ENCODE measurements at places on chromosomes 4 and X.
A peak's percentile ranks its signal among the peaks of the same experiment; 100 is the strongest.

DNA sequence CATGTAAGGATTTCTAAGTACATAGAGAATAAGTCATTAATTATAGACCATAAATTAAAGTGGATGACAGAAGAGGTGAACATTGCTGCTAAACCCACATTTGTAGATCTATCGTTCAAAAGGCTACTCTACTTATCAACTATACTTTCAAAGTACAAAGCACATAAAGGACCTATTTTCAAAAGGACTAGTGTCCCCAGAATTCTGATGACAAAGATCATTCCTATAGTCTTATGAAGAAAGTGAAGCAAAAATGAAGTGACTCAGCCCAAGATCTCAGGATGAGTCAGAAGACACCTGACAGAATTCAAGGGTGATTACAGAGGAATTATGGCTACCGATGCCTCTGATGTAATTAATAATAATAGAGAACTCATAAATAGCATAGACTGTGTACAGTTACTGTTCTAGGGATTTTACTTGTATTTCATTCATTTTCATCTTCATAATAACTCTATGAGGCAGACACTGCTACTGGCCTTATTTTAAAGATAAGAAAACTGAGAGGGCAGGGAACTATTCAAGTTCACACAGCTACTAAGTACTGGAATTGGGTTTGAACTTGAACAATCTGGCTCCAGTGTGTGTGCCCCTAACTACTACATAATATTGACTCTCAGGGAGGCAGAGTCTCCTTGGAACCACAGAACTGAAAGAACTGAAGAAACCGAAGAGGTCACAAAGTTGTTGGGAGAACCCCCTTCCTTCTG, 17.1 kb downstream of the USP46 start:
- DNase-seq: no peak

DNA sequence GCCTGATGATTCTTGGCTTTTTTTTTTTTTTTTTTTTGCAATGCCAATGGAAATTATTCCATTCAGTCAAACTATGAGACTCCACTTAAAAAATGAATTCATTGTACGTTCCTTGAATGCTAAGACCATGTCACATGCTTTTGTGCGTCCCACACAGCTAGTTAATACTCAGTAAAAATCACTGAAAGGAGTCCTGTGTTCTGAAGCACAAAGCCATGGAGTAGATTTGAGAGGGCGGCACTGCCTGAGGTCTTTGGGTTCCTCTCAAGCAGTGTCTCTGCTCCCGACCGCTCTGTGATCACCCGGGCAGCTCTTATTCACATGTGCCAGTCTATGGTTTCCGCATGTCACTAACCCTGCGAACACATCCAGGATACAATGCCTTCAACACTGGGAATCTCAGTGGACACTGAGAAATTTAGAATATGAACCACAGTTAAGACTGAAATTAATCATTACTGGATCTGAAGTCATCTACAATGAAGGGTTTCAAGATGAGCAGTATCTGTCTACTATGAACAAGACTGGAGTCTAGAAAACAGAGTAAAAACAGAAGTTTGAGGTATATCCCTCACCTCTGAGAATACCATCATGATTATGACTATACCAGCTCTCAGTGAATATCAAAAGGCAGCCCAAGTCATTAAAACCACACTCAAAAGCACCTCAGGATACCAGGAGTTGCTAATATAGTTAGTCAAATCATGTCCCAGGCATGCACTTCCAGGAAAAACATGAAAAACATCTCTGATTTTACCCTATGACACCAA, 193.0 kb downstream of the MGST2 start:
- no peak for DNase-seq

DNA sequence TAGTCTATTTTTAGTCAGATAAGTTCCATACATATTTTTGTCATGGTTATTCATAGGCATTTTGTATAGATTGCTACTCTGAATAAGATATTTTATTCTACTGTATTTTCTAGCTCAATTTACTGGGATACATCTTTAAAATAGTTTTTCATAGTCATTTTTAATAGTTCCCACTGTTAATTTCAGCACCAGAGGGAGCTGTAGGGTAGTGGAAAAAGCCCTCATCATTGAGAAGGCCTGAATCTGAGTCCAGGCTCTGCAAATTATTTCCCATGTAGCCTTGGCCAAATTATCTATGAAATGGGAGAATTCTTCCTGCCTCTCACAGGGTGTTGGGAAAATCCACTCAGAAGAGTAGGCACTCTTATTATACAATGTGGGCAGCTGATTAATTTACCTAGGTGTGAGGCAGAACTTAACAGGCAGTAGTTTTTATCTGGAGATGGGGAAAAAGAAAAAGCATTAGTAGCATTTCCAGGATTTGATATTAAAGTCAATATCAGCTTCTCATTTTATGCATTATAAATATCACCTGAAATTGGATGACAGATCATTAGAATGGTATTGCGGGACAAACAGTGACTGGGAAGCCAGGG, 102.9 kb upstream of the PAQR3 start:
- DNase-seq: peak; percentile 35

DNA sequence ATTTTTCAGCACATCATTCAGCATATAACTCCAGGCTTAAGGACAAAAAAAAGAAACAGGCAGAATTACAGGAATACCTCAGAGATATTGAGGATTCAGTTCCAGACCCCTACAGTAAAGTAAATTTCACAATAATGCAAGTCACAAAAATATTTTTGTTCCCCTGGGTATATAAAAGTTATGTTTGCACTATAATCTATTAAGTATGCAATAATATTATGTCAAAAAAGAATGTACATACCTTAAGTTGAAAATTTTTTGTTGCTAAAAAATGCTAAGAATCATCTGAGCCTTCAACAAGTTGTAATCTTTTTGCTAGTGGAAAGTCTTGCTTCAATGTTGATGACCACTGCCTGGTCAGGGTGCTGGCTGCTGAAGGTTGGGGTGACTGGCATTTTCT, 2532.5 kb downstream of the ARAP2 start:
- DNase-seq: no peak

GRCh38 chr4:158777423-158778155, 8.8 kb downstream of the FNIP2 start:
- no peak for DNase-seq

- no peak for DNase-seq
These were observed 4.1 kb downstream of the ZNF280C start for GRCh38 chrX:130264573-130264972.

DNA sequence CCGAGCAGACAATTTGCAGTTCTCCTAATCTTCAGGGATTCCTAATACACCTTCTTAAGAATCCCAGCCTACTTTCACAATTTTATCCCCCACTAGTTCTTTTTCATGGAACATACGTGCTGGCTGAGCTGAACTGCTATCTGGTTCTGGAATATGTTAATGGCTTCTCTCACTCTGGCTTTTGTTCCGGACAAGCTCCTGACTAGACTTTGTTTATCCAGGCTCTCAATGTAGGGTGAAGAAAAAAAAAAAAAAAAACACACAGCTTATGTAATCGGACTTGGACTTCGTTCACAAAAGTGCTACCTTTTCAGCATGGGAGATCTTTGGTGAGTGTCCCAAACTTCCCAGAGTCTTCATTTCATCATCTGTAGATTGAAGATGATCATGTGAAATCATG, 555.4 kb upstream of the CPEB2 start:
- no peak for DNase-seq

DNA sequence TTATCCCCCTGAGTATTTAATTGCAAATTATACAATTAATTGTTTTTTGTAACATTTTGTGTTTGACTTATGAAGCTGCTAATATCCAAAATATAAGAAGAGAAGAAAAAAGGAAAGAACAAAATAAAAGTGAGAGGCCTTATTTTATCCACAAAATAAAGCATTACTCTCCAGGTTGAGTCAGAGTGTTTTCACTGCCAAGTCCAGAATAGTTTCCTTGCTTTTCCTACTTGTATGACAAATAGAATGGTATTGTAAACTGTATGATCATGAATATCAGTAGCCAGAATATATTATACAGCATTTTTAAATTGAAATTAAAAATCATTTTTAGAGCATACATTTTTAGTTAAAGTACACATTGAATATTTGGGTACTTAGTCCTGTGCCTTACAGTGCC, 237.8 kb downstream of the NDST4 start:
- no peak for DNase-seq

- no peak for DNase-seq
These were observed 839 bp downstream of the QDPR start for GRCh38 chr4:17511051-17511450.

DNA sequence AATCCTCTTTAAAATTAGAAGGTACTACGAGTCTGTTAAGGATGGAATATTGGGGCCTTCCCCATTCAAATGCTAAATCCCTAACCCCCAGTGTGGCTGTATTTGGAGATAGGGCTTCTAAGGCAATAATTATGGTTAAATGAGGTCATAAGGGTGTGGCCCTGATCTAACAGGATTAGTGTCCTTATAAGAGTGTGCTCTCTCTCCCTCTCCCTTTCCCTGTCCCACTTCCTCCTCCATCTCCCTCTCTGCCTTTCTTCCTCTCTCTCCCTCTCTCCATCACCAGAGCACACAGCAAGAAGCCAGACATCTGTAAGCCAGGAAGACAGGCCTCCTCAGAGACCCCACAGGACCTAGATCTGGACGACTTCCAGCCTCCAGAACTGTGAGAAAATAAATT, 116.9 kb downstream of the COL25A1 start:
- DNase-seq: no peak

- no peak for DNase-seq
These were observed 24.8 kb upstream of the CYP2U1 start for GRCh38 chr4:107906458-107907100.

GRCh38 chrX:43973249-43974099, at the start of gene NDP:
Gene NDP, minus strand, starts transcription at chrX:43973390. Its CDS starts 14,745 bp downstream, at chrX:43958645.
- no peak for DNase-seq

- peak; percentile 9 for DNase-seq
These were observed 52.9 kb downstream of the TMEM150C start for GRCh38 chr4:82508806-82509428.

- no peak for DNase-seq
These were observed 143.4 kb downstream of the CPEB2 start for GRCh38 chr4:15145709-15146108.

DNA sequence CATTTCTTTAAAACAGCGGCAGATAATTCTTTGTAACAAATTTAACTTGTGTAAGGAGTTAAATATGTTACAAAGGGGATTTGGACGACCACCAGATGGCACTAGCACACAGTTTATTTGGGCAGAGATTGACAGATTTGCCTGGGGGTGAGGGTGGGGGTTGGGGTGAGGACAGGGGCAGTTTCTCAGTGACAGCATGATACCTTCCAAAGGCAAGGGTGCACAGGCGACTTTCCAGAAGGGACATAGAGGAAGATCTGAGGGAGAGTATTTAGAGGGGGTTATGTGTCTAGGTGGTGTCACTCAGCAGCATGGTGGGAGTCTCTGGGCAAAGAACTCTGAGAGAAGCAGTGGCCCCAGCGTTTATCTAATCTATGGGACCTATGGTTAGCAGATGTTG, 9.6 kb upstream of the TMA16 start:
- peak; percentile 21 for DNase-seq

DNA sequence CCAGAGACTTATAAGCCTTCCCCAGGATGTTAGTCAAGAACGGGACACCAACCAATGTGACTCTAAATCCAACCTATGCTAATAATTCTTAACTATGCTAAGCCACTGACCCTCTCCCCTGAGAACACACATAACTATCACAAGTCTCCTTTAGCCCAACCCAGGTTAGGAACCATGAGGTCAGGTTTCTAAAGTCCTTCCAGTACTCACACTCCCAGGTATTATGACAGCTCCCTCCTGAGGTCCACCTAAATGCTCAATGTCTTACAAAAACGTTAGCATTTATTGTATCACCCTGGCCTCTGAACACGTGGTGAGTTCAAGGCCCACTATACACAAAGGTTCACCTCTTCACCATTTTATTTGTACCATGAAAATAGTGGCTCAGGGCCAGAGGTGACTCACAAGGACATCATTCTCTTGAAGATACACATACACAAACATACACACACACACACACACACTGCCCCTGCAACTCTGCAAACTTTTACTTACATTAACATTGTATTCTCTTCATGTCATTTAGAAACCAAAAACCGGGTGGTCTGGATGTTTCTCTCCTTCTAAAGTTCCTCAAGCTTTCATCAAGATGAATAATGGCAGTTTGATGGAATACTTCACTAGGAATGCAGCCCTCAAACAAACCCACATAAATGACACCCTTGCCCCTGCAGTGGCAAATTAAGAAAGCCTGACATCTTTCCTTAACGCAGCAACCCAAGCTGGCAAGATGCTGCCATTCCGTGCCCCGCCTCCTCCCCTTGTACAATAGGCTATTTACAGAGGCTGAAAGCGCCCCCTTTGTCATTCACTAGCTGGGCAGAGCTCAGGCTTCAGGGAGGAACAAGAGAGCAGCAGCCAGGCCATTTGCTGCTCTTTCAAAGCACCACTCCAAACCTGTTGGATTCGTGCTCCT, 17.7 kb downstream of the ACSL1 start:
- peak; percentile 31 for DNase-seq

DNA sequence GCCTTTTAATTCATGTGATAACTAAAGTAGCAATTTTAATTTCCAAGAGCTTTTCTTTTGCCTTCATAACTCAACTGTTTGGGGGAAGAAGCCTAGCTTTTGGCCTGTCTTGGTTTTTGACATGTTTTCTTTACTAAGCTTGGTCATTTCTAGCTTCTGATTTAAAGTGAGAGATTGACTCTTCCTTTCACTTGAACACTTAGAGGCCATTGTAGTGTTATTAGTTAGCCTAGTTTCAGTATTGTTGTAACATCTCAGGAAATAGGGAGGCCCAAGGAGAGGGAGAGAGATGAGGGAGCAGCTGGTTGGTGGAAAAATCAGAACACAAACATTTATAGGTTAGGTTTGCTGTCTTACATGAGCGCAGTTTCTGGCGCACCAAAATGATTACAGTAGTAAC, 44.8 kb downstream of the DCLK2 start:
- no peak for DNase-seq

- no peak for DNase-seq
These were observed 139.5 kb downstream of the SLC10A7 start for GRCh38 chr4:146382194-146382593.

DNA sequence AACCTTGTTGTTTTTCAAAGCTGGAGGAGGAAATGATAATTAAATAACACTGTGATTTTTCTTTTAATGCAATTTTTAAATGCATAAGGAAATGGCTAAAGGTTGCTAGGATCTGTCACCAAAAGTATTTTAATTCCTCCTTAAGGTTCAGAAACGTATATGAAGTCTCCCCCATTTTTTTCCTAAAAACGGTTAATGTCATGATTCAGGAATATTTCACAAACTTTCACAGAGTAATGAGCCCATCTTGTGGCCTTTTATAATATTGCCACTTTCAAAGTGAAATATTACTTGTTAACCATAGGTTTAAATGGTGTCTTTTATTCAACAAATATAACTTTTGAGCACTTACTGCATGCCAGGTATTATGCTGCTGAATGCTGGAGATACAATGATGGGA, 99.5 kb upstream of the USP38 start:
- DNase-seq: no peak

GRCh38 chr4:164461901-164462300, 292.0 kb upstream of the SMIM31 start:
- no peak for DNase-seq

GRCh38 chr4:148048598-148048997, 316.7 kb downstream of the ARHGAP10 start:
- no peak for DNase-seq

DNA sequence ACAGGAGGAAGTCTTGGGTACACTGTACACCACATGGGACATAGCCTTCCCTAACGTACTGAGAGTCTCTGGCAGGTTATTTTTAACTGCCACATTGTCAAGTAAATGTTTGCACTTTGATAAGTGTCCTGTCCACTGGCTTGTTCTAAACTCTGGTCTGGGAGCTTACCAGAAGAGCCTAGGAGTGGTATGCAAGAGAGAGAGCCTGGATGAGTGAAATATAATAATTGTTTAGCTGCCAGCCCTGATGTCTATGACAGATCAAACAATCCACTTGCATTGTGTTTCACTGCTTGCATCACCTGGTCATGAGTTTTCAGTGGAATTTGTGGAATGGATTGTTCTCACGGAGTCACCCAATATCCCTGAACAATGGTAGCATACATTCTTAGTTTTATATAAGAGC, 91.6 kb downstream of the SHROOM3 start:
- peak; percentile 84 for DNase-seq
